Activated B cell treated with CpG ODN at 0.5 μM for 24 hours (primary cell): ENCODE measurements at places on chromosomes 13 and 19.

DNA sequence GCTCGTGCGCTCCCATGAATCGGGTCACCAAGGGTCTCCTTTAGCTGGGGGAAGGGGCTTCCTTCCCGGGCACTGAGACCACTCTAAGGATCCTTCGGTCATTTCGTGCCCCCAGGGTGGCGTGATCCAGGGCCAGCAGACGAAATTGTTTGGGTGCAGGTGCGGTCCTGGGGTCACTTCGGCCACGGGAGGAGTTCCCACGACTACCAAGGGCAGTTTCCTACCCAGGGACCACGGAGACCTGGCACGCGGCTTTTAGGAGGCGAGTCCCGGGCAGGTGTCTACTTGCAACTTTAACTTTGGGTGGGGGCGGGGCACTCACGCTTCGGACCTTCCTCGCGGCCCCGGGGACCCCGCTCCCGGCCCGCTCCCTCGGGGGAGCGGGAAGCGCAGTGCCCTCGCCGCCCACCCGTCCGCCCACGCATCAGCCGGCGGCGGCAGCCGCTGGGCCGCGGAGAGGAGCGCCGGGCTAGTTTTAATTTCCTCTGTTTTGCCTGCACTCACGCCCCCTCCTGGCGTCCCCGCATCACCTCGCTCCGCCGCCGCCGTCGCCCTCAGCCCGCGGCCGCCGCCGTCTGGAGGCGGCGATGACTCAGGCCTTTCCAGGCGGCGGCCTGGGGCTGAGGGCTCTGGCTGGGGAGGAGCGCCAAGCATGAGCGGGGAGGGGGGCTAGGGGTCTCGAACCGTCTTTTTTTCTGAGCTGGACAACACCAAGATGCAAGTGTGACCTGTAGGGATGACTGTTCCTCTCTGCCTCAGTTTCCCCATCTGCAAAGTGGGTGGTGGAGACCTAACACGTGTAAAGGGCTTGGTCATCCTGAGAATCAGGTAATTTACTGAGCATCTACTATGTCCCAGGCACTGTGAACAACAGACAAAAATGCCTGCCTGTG, 21.8 kb downstream of the OLFM2 start:
- DNase-seq: peak; percentile 35

DNA sequence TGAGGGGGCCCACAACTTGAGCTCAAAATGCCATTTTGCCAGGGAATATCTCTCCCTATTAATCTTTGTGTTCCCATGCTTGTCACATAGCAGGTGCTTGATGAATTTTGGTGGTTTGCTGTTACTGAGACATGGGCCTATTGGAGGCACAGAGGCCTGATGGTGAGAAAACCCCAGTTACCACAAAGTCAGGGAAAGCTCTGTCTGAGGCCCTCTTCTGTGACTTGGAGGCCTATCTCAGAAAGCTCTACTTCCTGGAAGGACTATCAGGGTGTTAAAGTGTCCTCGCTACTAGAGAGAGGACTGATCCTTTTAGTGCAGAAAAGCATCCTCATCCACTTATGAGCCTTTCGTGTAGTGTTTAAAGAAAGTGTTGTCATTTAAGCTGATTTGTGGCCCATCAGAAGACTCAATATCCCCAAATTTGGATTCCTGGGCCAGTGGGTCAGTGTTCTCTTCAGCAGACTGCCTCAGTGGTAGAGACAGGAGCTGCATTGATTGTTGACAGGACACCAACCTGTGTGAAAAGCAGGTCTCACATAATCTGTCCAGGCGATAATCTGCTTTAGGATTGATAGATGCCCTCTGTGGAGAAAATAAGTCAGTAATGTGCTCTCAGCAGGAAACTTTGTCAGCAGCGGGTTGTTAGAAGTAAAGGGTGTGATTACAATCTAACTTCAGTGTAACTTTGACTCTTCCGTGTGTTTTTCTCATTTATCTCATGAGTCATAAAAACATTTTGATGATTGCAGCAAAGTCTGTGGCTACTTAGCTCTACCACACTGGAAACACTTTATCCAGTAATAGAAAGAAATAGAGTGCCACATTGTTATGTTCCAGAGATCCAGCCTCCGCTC, 121.0 kb downstream of the AKAP11 start:
- no peak for DNase-seq

DNA sequence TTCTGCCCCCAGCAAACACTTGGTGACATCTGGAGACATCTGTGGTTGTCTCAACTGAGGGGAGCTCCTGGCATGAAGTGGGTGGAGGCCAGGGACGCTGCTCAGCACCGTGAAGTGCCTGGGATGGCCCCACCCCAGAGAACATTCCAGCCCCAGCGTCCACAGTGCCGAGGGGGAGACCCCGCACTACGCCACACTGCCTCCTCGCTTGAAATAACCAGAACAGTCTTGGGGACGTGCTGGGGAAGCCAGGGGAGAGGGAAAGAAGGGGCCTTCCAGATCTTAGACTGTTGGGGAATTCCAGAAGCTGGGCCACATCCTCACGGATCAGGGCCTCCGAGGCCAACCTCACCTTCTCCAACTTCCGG, 4.2 kb downstream of the DPP9 start:
- no peak for DNase-seq

GRCh38 chr13:29771247-29771646, 79.2 kb downstream of the UBL3 start:
- DNase-seq: no peak

DNA sequence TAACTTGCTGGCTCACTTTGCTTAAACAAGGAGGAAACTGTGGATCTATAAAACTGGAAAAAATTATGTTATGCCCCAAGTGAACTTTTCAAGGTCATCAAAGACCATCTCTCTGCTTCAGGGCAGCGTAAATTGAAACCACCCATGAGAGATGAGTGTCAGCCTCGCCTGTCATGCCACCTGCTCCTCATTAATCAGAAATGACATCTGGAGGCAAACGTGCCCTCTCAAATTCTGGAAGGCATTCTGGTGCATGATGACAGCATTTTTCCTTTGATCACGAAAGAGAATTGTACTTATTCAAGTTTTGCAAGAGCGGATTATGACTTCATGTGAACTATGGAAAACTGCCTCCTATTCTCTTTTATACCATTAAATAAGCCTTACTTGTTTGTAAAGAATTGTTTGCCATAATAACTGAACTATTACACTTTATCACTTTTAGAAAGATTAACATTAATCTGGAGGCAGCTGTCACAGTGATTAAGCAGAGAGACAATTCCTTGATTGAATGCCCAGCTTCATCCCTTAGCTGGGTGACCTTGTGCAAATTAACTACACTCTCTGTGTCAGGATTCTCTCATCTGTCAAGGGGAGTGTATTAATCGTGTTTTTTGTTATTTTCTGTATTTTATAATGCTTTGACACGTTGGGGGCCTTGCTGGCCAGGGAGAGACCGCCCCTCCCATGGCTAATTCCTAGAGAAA, 17.0 kb upstream of the SACS start:
- no peak for DNase-seq

GRCh38 chr19:38658462-38659306, 11.2 kb downstream of the ACTN4 start:
- DNase-seq: no peak

DNA sequence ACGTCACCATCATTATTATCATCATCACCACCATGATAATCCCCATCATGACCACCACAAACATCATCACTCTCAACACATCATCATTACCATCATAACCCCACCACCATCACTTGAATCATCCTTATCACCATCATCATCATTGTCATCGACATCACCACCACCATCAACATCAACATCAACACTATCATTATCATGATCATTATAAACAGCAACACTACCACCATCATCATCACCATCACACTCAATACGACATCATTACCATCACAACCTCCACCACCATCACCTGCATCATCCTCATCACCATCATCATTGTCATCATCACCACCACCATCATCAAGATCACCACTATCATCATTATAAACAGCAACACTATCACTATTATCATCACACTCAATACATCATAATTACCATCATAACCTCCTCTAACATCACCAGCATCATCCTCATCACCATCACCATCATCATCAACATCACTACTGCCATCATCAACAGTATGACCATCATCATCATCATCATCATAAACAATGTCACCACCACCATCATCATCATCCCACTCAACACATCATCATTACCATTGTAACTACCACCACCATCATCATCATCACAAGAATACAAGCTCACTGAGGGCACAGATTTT, 78.7 kb downstream of the MBD3L1 start:
- DNase-seq: no peak

GRCh38 chr13:21009036-21009435, 52.4 kb downstream of the LATS2 start:
- DNase-seq: no peak

- no peak for DNase-seq
Observed at GRCh38 chr13:30172593-30173302, 134.6 kb downstream of the KATNAL1 start.

DNA sequence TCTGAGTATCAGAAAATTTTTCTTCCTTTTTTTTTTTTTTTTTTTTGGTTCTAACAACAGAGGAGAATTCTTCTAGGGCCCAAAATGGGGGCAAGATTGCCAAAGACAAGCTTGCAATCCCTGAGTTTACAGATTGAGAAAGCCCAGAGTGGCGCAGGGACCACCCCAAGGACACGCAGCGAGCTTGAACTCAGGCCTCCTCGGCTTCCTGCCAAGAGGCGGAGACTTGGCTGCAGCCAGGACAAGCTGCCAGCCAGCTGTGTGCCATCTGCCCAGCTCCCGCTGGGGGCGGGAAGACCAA, 506 bp upstream of the MRPL34 start:
- DNase-seq: no peak

DNA sequence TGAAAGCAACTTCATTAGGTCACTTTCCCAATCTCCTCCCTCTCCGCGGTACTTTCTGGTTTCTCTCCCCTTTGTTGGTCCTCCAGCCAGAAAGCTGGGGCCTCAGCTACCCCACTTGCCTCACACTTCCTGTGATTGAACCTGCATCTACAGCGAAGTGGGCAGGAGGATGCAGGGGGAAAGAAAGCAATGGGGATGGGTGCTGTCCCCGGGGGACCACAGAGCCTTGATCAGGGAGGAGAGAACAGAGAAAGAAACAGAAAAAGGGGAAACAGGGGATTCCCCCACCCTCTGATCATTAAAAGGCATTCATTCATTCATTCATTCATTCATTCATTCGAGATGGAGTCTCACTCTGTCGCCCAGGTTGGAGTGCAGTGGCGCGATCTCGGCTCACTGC, 74.2 kb downstream of the TRPM4 start:
- no peak for DNase-seq

- no peak for DNase-seq
Observed at GRCh38 chr19:48719263-48720171, at the start of gene MAMSTR. Gene MAMSTR, minus strand, starts transcription at chr19:48719725. Its CDS starts 694 bp downstream, at chr19:48719031.
